ENCODE measurements at places on chromosomes 2 and 18.

DNA sequence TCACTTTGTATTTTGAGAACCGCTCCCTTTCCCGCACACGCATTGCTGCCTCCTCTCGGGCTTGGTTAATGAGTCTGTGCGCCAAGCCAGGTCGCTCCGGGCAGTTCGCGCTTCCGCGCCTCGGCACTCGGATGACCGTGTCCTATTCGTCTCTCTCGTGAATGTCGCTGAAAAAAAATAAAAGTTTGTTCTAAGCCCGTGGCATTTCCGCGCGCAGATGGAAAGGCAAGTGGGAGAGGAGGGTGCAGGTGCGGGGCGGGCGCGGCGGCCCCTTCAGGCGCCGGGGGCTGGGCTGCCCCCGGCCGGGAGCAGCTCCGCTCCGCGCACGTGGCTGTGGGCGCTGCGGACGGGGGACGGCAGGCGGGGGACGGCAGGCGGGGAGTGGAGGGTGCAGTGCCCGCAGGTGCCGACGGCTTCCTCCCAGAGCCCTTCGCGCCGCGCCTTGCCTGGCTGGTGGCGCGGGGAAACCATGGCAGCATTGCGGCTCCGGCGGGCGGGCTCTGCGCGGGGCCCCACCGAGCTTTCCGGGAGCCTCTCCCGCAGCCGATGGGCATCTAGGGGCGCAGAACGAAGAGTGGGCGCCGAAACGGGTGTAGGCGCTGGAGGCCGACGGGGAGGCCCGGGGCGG, 159.6 kb upstream of the SIX2 start:
- DNase-seq = no peak

DNA sequence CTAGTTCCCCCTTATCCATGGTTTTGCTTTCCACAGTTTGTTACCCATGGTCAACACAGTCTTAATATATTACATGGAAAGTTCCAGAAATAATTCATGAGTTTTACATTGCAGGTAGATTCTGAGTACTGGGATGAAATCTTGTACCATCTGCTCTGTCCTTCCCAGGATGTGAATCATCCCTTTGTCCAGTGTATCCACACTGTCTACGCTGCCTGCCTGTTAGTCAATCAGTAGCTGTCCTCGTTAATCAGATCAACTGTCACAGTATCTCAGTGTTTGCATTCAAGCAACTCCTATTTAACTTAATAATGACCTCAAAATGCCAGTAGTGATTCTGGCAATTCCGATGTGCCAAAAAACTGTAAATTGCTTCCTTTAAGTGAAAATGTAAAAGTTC, 76.3 kb downstream of the DYNC1I2 start:
- no peak for DNase-seq

- DNase-seq = no peak
These were observed 541.4 kb downstream of the PARD3B start for GRCh38 chr2:205086662-205087061.

DNA sequence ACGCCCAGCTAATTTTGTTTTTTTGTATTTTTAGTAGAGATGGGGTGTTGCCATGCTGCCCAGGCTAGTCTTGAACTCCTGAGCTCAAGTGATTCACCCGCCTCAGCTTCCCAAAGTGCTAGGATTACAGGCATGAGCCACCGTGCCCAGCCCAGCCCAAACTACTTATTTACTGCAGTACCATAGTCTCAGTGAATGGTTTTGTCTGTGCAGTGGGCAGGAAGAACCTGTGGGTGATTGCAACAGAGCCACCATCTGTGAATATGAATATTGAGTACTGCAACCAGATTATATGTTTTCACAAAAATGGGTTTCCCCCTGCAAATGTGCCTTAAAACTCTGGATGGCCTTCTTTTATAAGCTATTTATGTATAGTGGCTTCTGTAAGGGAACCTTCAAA, 9.1 kb downstream of the MPPE1 start:
- DNase-seq = no peak

- no peak for DNase-seq
These were observed 360.0 kb downstream of the PTPRM start for GRCh38 chr18:7927119-7927518.

DNA sequence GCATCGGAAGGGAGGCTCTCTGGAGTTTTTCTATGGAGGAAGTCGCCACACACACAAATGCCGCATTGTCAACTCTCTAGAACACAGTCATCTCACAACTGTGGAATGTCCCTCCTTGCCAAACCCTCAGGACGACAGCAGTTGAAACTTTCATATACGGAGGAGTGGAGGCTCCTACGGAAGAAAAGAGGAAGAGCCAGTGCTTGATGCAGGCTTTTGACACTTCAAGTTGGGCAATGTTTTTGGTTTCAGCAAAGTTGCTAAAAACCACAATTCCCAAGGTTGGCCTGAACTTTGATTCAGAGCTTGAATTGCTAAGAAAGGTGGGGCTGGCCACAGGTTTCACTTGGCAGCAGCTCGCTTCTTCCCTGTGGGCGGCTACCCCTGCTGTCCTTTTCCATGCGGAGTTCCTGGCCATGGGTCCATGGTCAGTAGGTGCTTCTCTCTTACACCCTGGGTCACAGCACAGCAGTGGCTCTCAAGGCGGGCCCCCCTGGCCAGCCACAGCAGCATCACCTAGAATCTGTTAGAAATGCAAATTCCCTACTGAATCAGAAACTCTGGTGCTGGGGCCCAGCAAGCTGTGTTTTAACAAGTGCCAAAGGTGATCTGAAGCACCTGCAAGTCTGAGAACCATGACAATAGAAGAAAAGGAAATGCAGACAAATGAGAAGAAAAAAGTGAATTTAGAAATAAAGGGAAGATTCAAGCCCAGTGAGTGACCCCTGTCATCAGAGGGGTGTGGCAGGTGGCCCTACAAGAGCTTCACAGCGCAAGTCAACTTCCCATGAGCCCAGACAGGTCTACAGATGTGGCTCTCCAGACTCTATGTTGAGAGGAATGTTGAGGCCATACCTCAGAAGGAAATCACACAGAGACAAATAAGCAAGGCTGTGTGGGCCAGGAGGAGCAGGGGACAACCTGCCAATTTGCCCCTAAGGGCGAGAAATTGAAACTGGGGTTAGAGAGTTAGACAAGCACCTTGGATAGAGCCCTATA, 856.4 kb downstream of the RNF144A start:
- DNase-seq = no peak

GRCh38 chr2:231469583-231469950, 5.3 kb upstream of the NCL start:
- no peak for DNase-seq

All from NCI-H1436 treated with DMSO at 0.1 percent for 48 hours (cell line).